ENCODE measurements at places on chromosomes 4 and X. TPM values are rescaled to one million over a fixed set of nuclear protein-coding genes. Genes with fewer than 3 reads are reported as not detected.

The SHROOM2 gene
- 6.2 TPM for total RNA-seq

The SCML1 gene
- total RNA-seq = 12.3 TPM

The BST1 gene
- 31.8 TPM for total RNA-seq

The ASB9 gene
- total RNA-seq = not detected

The MAP3K15 gene
- total RNA-seq = under 0.01 TPM

The USP26 gene
- not detected for total RNA-seq

The PPBP gene
- total RNA-seq = 0.36 TPM

The HUWE1 gene
- total RNA-seq = 116 TPM

The NXF2 gene
- not detected for total RNA-seq

The TECRL gene
- total RNA-seq = not detected

The HPSE gene
- total RNA-seq = 0.29 TPM

The HSD17B10 gene
- total RNA-seq = 48.5 TPM

The SH3TC1 gene
- total RNA-seq = 3.5 TPM

The ENPP6 gene
- not detected for total RNA-seq

The KDR gene
- total RNA-seq = not detected

The PHKA2 gene
- 13.8 TPM for total RNA-seq

The RIPPLY1 gene
- total RNA-seq = not detected

The FRG2 gene
- not detected for total RNA-seq

The TMPRSS11D gene
- total RNA-seq = not detected

The XAGE2 gene
- total RNA-seq = not detected

The CXorf38 gene
- 14.7 TPM for total RNA-seq

The ZC4H2 gene
- total RNA-seq = 11.6 TPM

The SLC6A14 gene
- total RNA-seq = not detected

The CT45A1 gene
- total RNA-seq = not detected
